Naive B cell (primary cell): ENCODE measurements at places on chromosomes 2 and 18.

DNA sequence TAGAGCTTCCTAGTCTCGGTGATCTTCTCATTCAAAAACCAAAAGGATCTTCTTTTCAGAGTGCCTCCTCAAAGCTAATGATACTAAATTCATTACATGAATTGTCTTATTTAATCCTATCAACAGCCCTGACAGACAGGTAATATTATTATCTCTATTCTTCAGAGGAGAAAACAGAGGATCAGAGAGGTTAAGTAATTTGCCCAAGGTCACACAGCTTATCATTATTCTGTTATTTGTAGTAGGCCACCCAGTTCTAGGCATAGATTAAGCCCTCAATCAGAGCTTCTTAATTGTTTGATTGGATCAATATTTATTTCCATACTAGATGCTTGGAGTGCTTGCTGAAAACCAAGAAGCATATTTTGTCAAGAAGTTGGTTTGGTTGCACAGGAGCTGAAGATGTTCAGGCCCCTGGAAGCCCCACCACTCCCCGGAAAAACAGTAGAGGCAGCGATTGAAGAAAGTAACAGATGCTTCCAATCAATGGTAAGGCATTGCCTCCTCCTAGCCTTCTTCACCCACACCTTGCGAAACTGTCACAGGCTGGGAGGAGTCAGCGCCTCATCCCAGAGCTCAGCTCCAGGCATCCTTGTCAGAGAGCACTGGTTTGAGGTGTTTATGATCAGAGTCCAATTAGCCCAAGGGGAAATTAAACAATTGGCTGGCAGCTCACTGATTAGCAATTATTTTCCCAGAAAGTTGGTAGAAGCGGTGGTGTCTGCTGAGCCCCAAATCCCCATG lies 487.2 kb downstream of the BCL11A start:
- no peaks in the 10 kb centered on the region for H3K36me3 ChIP-seq
- H3K4me1 ChIP-seq, result no peaks in the 10 kb centered on the region
- no peak for DNase-seq
- H3K4me3 ChIP-seq, result no peak overlapping the region

- DNase-seq, result no peak
- no peaks in the 10 kb centered on the region for H3K4me1 ChIP-seq
- no peaks in the 10 kb centered on the region for H3K36me3 ChIP-seq
- H3K27ac ChIP-seq, result no peak overlapping the region
- no peak overlapping the region for H3K4me3 ChIP-seq
Observed at GRCh38 chr18:72456802-72457201, 87.3 kb downstream of the CBLN2 start.

GRCh38 chr18:68992719-68993482 lies 195.0 kb downstream of the CCDC102B start:
- DNase-seq, result no peak
- no peaks in the 10 kb centered on the region for H3K27me3 ChIP-seq
- no peaks in the 10 kb centered on the region for H3K36me3 ChIP-seq
- H3K27ac ChIP-seq, result no peak overlapping the region
- H3K4me3 ChIP-seq, result no peak overlapping the region

GRCh38 chr18:59871711-59872362 lies 28.0 kb upstream of the PMAIP1 start:
- no peak overlapping the region for H3K27ac ChIP-seq
- peaks cover 14% of the 10 kb centered on the region for H3K4me1 ChIP-seq
- DNase-seq, result no peak
- peak overlapping the region; percentile 10 for H3K4me3 ChIP-seq
- H3K36me3 ChIP-seq, result no peaks in the 10 kb centered on the region

DNA sequence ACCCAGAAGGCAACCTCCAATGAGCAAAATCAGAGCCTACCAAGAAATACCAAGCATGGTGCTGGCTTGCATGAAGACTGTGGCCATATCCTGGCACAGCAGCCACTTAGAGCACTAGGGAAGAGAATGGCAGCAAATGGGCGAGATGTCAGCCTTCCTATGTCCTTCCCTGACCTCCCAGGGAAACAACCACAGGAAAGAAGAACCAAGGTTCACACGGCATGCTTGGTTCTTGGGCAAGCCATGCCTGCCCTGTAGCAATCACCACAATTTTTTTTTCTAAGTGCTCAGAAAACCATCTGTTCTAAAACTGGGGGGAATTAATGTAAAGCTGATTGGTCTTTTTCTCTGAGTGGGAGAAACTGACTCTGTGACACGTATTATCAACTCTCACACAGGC lies 27.8 kb downstream of the GALNT14 start:
- no peak overlapping the region for H3K27ac ChIP-seq
- DNase-seq, result no peak
- H3K36me3 ChIP-seq, result no peaks in the 10 kb centered on the region
- no peaks in the 10 kb centered on the region for H3K27me3 ChIP-seq
- H3K4me1 ChIP-seq, result no peaks in the 10 kb centered on the region

DNA sequence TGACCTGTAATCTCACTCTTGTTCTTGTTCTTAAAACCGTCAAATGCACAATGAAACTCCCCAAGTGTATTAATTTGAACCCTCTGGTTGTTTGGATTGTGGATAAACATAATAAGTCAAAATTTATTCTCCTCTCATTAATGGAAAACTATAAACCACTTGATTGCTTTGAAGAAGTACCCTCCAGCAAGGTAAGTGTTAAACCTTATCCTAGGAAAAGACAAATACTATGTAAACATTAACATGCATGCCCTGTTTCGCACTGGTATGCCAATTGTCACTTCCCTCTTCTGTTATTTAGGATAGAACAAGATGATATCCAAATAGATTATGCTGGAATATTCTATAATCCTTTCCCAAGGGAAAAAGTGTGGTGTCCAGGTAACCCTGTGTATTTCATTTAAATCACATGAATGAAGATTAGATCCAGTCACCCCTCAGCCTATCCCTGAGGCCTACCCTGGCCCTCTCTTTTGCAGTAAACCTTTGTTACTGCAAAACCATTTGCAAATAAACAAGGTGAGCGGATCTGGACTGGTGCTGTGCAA lies 1.3 kb downstream of the ADI1 start:
- H3K27ac ChIP-seq, result peak overlapping the region; percentile 72
- H3K36me3 ChIP-seq, result peaks cover 18% of the 10 kb centered on the region
- H3K4me1 ChIP-seq, result peaks cover 40% of the 10 kb centered on the region
- H3K4me3 ChIP-seq, result peak overlapping the region; percentile 80
- no peaks in the 10 kb centered on the region for H3K27me3 ChIP-seq

DNA sequence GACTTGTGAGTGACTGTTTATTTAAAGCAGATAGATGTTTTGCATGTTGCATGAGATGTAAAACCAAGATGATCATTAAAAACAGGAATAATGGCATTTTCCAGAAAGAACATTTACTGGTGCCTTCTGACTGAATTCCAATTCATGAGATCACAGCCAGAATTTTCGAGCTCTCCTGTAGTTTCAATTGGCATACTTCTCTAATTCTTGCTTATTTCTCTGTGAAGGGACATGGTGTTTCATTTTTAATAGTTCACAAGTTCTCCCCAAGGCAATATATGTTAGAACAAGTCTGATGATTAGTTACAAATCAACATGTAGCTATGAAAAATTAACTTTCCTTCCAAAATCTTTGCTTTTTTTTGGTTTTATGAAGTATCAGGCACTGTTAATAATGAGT lies 105.7 kb downstream of the PDE1A start:
- no peaks in the 10 kb centered on the region for H3K27me3 ChIP-seq
- no peak overlapping the region for H3K27ac ChIP-seq
- no peak overlapping the region for H3K4me3 ChIP-seq
- no peaks in the 10 kb centered on the region for H3K4me1 ChIP-seq
- no peaks in the 10 kb centered on the region for H3K36me3 ChIP-seq

GRCh38 chr2:33442528-33443079 lies 33.8 kb upstream of the RASGRP3 start:
- no peaks in the 10 kb centered on the region for H3K36me3 ChIP-seq
- H3K4me1 ChIP-seq, result peaks cover 6% of the 10 kb centered on the region
- H3K27me3 ChIP-seq, result no peaks in the 10 kb centered on the region
- no peak for DNase-seq
- no peak overlapping the region for H3K27ac ChIP-seq

DNA sequence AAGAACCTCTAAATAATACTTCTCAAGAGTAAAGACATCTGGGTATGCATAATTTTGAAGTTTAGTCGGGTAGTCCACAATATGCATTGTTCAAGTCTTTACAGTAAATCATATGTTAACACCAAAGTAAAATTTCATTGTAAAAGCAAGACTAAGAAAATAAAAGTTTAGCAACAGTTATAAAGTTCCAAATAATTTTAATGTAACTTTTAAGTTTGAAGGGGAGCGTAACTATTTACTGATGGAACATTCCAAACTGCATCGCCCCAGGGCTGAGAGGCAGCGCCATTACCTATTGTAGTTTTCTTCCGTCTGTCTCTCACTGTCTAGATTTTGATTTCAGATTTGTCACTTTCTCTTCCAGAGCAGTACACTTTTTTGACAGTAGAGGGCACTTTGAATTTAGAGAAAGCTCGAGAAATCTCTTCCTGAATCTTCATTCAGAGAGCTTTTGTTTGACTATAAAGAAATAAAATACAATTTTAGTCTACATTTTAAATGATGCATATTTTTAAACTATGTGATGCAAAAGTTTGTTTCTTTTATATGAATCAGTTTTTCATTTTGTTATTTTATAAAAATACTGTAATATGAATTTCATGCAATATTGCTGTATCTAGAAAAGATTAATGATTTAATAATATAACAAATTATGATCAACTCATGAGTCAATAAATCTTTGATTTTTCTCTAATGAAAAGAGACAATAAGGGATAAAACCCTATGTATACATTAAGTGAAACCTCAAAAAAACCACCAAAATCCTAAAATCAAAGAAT lies 389.8 kb downstream of the FIGN start:
- H3K27ac ChIP-seq, result no peak overlapping the region
- H3K4me1 ChIP-seq, result peaks cover 8% of the 10 kb centered on the region
- no peaks in the 10 kb centered on the region for H3K27me3 ChIP-seq

GRCh38 chr2:240402566-240403272 lies 32.7 kb upstream of the GPC1 start:
- peaks cover 3% of the 10 kb centered on the region for H3K27me3 ChIP-seq
- H3K4me3 ChIP-seq, result no peak overlapping the region
- H3K27ac ChIP-seq, result no peak overlapping the region

- no peak overlapping the region for H3K4me3 ChIP-seq
- DNase-seq, result no peak
- H3K27ac ChIP-seq, result no peak overlapping the region
- H3K36me3 ChIP-seq, result no peaks in the 10 kb centered on the region
- H3K4me1 ChIP-seq, result peaks cover 9% of the 10 kb centered on the region
Observed at GRCh38 chr2:1771626-1772280, 27.4 kb upstream of the PXDN start.

- no peak overlapping the region for H3K4me3 ChIP-seq
- H3K36me3 ChIP-seq, result no peaks in the 10 kb centered on the region
- no peaks in the 10 kb centered on the region for H3K4me1 ChIP-seq
- peaks cover 4% of the 10 kb centered on the region for H3K27me3 ChIP-seq
- no peak overlapping the region for H3K27ac ChIP-seq
Observed at GRCh38 chr18:69758458-69758857, 189.2 kb downstream of the CD226 start.

DNA sequence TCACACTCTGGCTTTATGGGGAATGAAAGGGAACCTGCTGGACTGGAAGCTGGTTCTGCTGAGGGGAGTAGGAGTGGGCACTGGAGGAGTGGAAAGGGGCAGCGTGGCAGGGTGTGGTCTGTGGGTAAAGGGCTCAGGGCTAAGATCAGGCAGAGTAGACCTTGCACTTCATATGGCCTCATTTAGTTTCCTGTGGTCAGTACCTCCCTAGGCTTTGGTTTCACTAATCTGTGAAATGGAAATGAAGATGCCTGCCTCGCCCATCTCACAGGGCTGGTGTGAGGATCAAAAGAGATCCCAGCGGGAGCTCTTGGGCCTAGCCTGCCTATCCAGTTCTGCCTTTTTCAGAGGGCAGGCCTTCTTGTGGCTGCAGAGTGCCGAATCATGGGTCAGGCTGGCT lies 208.7 kb downstream of the LOXHD1 start:
- H3K4me3 ChIP-seq, result no peak overlapping the region
- no peak overlapping the region for H3K27ac ChIP-seq
- peaks cover 35% of the 10 kb centered on the region for H3K27me3 ChIP-seq
- H3K36me3 ChIP-seq, result no peaks in the 10 kb centered on the region

- H3K4me3 ChIP-seq, result no peak overlapping the region
- H3K27ac ChIP-seq, result no peak overlapping the region
- no peaks in the 10 kb centered on the region for H3K36me3 ChIP-seq
- H3K27me3 ChIP-seq, result peaks cover 37% of the 10 kb centered on the region
- no peak for DNase-seq
Observed at GRCh38 chr2:172864182-172864581, 128.5 kb downstream of the RAPGEF4 start.

GRCh38 chr2:239253264-239253663 lies 147.6 kb downstream of the HDAC4 start:
- peaks cover 54% of the 10 kb centered on the region for H3K4me1 ChIP-seq
- peak overlapping the region; percentile 12 for H3K27ac ChIP-seq
- peak overlapping the region; percentile 85 for H3K4me3 ChIP-seq
- H3K36me3 ChIP-seq, result peaks cover 12% of the 10 kb centered on the region
- H3K27me3 ChIP-seq, result peaks cover 62% of the 10 kb centered on the region

- DNase-seq, result no peak
- no peaks in the 10 kb centered on the region for H3K36me3 ChIP-seq
- H3K4me1 ChIP-seq, result no peaks in the 10 kb centered on the region
- H3K27me3 ChIP-seq, result peaks cover 18% of the 10 kb centered on the region
- H3K4me3 ChIP-seq, result no peak overlapping the region
Observed at GRCh38 chr2:118539290-118539689, 308.2 kb downstream of the EN1 start.

DNA sequence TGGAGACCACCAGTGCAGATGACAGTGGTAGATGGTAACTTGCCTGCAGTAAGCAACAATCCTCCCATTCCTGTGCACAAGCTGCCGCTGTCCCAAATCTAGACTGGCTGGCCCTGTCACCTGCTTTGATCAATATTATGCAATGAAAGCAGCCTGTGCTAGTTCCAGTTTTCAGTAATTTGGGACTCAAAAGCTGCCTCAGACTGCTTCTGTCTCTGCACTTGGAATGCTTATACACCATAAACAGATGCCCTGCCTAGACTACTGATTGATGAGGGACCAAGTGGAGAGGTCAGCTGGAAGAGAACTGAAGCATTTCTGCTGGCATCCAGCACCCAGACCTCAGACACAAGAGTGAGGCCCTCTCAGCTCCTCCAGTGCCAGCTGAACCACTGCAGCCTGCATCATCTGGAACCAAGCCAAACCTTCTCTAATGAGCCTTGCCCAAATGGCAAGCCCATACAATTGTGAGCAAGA lies 24.9 kb downstream of the CCBE1 start:
- H3K27me3 ChIP-seq, result peaks cover 16% of the 10 kb centered on the region
- H3K4me3 ChIP-seq, result no peak overlapping the region
- no peak overlapping the region for H3K27ac ChIP-seq
- H3K36me3 ChIP-seq, result no peaks in the 10 kb centered on the region

DNA sequence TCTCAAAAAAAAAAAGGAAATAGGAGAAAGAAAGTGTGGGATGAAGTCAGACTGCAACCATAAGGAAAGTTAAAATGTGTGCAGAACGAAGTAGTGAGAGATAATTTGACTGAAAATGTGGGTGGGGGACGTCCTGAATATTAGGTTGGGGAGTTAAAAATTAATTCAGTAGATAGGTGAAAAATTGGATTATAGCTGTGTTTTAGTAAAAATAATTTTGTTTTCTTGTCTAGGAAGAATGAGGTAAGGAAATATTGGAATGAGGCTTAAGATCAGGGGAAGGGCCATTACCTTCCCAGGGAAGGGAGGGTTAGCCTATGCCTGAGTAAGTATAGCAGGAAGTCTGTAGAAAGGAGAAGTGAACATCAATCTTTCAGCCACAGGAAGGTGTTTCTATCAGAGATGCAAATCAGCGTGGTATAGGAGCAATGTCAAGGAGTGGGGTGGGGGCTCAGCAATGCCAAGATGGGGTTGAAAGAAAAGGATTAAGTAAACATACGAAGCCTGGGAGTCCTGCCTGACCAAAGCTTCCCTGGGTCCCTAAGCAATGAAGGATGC lies 250.9 kb downstream of the PIEZO2 start:
- H3K36me3 ChIP-seq, result no peaks in the 10 kb centered on the region
- H3K27ac ChIP-seq, result no peak overlapping the region
- no peak overlapping the region for H3K4me3 ChIP-seq
- H3K27me3 ChIP-seq, result peaks cover 23% of the 10 kb centered on the region
